ENCODE measurements at places on chromosomes 16 and 17.

GRCh38 chr16:52492789-52493357 lies 54.1 kb downstream of the TOX3 start:
- DNase-seq: no peak

DNA sequence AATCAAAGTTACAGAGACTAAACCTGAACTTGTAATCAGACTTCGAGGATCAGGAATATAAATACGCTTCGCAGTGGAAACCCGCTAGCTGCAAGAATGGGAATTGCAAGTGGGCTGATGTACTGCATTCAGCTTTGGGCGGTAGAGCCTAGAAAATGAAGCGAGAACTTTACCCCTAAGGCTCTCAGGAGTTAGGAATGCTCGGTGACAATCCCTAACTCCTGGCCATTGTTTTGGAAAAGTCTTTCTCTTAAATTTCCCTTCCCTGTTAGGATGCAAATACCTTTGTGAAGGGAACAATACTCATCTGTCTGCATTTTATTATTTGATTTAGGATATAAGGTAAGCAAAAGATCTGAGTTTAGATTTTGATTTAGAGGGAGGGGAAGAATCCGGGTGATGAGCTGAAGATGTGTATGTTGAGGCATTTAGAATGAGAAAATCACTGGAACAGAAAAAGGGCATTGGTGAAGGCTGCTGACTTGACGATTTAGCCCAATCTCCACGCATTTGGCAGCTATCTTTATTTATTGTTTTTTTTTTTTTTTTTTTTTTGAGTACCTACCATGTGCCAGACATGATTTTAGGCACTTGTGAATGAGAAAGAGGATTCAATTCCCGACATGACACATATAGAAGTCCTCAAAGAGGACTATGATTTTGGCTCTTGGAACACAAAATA lies 2.2 kb upstream of the TOX3 start:
- DNase-seq: no peak

GRCh38 chr17:78793968-78794367 lies 11.9 kb upstream of the CYTH1 start:
- DNase-seq: no peak

DNA sequence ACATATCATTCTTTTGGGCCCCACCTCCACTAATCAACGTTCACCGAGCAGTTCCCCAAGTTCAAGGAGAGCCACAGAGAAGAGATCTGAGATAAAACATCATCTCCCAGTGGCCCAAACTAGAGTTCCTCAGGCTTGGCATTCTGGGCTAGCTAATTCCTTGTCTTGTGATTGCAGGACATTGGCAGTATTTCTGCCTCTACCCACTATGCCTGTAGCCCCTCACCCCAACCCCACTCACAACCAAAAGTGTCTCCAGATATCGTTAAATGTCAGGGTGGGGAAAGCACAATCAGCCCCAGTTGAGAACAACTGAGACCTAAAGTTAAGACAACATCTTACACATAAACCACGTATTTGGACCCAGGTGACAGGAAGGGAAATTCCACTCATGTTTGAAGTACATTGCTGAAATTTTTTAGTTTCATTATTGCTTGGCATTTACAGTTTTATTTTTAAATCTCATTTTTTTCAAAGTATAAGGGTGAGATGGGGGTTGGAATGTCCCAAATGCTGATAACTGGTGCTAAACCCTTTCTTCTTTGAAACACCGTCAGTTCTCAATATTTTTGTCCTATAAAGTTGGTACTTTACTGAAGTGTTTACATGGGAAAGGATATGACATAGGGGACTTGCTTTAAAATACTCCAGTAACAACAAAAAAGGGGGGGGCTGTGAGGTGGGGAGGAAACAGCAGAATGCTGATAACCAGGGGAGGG lies 13.6 kb downstream of the ZC3H7A start:
- no peak for DNase-seq

- no peak for DNase-seq
Observed at GRCh38 chr17:18187821-18188761, 4.5 kb downstream of the ALKBH5 start.

- DNase-seq: no peak
Observed at GRCh38 chr16:29310852-29311314, 95.6 kb downstream of the NPIPB11 start.

DNA sequence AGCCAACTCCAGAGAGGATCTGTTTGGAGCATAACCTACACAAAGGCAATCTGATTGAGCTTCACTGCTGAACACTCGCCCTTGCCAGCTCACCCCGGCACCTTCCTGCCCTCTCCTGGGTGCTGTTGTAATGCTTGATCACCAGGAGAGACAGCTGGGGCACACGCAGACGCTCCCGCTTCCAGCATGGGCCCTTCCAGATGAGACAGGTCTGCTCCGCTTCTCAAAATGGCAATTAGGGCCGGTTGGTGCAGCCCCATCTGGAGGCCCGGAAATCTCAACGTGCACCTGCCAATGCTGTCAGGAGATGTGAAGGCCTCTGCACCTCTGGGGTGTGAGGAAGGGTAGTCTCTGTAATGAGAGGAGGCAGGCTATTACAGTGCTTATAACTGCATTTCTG lies 206.1 kb downstream of the ABCC12 start:
- no peak for DNase-seq

DNA sequence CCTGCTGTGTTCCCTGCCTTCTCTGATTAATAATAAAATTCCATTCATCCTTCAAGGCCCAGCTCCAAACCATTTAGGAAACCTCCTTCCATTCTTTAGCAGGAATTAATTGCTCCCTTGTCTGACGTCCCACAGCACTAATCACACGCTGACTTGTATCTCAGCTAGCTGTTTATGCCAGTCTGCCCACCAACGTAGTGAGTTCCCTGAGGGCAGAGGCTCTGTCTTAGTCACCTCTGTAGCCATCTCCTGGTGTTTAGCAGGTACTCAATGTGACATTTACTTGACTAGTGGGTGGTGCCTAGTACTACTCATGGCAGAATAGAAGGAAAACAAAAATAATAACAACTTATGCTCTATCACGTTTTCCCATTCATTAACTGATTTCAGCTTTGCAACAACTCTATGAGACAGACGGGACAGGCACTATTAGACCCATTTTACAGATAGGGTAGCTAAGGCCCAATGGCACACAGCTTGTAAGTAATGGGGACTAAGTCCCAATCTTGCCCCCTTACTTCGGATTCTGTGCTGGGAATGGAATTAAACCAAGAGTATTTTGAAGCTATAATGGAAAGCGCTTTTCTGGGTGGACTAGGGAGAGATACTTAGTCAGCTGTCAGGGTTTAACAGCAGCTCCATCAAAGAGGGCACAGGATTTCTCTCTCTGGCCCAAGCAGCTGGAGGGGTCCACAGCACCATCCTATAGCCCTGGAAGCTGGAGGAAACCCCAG lies 931 bp upstream of the WIPF2 start:
- no peak for DNase-seq

DNA sequence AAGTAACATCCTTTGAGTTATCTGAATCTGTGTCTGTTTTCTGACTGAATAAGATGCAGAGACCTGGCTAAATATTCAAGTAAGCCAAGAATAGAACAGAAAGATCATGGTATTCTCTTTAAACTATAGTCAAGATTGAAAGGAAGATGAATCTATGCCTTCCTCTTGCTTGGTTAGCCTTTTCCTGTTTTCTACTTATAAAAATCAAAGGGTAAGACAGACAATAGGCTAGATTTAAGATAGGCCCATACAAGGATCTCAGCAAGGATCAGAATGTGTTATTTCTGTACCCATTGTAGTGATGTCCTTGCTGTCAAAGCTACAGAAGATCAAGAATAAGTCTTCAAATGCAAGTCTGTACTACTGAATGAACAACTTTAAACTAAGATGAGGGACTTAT lies 7.0 kb upstream of the CDR2 start:
- DNase-seq: no peak

GRCh38 chr17:74552037-74552436 lies 6.1 kb upstream of the CD300C start:
- DNase-seq: no peak

DNA sequence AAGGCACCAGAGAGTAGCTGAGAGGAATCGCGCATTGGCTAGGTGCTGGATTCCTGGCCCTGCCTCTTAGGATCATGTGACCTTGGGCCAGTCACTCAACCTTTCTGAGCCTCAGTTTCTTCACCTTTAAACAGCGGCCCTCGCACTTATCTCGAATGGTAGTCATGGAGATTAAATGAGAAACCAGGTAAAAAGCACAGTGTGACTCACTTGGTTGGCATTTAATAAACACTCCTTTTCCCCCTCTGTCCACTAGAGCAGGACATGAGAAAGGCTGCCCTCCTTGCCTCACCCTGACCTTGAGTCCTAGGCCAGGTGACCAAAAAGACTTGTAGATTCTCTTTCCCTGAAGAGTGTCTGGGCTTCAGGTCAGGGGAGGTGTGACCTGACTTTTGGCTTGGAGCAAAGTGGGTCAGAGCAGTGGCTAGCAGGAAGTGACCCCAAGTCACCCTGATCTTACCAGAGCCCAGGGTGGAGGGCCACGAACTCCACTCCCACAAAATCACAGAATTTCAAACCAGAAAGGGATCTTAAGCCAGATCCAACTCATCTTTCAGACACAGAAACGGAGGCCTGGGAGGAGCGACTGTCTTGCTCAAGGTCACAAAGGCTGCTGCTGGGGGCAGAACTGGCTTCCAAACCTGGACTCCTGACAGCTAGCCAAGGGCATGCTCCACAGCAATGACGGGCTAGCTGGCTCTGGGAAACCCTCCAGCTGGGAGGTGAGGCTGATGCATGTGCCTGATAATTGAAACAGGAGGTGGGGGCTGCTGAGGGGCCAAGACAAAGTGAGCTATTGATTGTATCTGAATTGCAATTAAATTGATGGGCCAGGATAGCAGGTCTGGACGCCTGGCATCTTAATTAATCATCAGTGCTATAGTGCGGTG lies 65.2 kb downstream of the PIPOX start:
- no peak for DNase-seq

DNA sequence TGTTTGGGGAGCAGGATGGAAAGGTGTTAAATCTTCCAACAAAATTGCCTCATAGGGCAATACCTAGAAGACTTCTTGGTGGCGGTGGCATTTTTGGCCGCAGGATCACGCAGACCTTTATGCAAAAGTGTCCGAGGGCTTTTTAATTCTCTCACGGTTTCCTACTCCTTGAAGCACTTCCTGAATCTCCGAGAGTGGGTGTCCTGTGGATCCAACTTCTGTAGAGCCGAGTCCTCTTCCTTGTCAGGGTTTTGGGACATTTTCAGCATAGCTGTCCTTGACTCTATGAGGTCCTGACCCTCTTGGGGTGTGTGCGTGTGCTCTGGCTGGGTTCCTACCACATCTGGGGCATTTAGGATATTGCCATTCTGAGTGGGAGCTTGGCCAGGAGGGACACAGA lies 31.7 kb downstream of the IL21R start:
- DNase-seq: no peak

DNA sequence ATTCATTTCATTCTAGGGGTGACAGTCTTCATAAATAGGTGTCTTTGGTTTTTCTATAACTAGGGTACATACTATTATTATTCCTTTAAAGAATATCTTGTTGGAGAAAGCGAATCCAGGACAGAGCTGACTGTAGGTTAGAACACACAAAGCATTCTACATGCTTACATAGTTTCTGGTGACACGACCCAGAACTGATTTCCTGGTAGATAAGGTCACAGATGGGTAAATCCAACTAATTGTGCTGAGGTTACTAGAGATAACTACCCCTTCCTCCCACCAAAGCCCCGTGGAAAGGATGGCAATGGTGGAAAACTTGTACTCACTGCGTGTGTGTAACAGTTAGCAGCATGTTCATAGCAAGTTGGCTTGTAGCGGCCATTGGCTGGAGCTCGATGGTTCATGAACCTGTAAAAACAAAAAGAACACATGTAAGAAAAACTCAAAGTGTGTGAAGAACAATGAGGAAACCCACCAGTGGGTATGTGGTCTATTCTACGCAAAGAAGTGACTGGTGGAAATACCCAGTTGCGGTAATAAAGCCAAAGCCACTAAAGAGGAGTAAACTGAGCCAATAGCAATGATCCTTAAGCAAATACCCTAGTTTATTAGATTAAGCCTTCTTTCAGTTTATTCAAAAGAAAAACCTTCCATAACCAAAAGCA lies 7.7 kb downstream of the MMD start:
- DNase-seq: no peak

DNA sequence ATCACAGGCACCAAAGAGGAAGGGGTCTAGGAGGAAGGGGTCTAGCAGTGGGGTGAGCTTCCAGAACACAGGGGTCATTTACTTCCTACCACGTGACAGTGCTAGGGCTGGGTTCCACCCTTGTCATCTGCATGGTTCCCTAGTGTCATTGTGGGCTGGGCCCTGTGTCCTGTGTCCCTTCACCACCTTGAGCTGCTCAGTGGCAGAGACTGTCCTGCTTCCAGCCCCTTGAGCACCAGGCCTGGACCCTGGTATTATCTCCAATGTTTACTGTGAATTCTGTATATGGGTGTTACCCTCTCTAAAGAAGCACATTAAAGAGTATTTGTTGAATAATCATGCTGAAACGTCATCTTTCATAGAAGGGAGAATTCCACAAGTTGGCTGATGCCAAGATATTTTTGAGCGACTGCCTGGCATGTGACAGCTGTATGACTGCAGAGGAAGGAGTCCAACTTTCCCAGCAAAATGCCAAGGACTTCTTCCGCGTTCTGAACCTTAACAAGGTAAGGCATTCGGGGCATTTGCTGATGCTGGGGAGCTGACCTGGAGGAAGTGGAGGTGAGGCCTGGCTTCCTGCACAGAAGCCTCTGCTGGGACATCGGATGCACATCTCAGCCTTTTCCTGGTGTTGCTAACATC lies 5.5 kb downstream of the NARF start:
- no peak for DNase-seq

DNA sequence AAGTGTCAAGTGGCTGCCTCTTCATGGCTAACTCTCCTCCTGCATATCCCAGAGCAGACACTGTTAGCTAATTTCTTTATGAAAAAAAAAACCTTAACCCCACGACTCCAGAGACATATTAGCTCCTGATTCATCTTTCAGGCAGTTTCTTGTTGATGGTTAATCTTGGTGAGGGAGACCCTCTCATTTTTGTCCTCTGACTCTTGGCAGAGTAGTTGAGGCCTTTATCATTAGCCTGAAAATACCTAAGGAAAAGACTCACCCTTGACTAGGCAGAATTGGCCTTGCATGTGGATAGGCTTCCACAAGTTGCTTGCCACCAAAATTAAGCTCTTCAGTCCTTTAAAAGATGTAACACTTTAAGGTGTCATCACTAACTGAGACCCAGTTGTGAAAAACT lies 4.0 kb downstream of the CRYBA1 start:
- DNase-seq: no peak

DNA sequence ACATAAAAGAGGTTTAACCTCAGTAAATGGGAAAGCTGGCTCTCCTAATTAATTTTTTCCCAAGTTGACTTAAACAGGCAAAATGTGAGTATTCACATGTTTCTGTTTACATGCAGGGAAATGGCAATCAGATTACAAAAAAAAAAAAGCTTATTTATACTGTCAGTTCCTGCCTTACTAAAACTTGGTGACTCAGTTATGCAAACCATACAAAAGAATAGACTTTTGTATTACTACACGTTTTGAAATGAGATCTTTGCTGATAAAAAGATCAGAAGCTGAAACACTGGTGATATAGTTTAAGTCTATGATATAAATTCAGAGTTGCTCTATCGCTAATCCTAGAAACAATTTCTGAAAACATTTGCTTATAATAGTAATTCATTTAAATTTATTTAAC lies 9.4 kb upstream of the KCNJ2 start:
- no peak for DNase-seq
